ENCODE measurements at places on chromosomes 6 and 20. TPM values are rescaled to one million over a fixed set of nuclear protein-coding genes. Genes with fewer than 3 reads are reported as not detected.

Gene PRPH2
- total RNA-seq: not detected

Gene RAB44
- total RNA-seq: 0.05 TPM

Gene SLC22A23
- total RNA-seq: 10.3 TPM

Gene APOBEC2
- total RNA-seq: not detected

Gene CLIC5
- total RNA-seq: not detected

Gene ARMH2
- not detected for total RNA-seq
